ENCODE measurements at places on chromosomes 1 and 21. TPM values are rescaled to one million over a fixed set of nuclear protein-coding genes. Genes with fewer than 3 reads are reported as not detected.

GRCh38 chr1:201015551-201016091 lies 7.9 kb downstream of the KIF21B start:
- H3K4me3 ChIP-seq, result no peak overlapping the region
- peaks cover 17% of the 10 kb centered on the region for H3K27me3 ChIP-seq
- no peaks in the 10 kb centered on the region for H3K36me3 ChIP-seq
- no peak for DNase-seq

DNA sequence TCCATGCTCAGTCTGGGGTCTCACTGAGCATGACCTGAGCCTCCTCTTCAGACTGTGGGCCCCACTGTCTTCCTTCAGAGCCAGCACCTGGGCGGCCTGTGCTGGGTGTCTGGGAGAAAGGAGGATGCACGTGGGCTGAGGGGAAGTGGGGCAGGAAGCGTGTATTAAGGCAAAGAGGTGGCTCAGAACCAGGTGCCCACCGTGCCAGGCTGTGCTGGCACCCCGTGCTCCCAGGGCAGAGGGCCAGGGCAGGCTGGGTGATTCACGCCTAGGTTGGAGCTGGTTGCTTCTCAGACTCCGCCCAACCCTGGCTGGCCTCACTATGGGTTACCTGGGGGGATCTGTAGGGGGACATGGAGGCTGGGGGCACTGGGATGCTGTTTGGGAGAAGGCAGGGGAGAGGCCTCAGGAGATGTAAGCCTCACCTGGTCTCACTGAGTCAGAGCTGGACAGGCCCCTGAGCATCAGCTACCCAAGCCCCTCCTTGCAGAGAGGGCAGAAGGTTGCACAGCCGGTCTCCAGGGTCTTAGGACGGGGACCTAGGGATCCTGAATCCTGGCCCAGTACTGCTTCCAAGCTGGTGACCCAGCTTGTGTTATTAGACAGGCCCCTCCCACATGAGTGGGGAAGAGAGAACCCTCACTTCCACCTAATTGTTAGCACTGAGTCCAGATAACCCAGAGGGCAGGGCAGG lies 18.6 kb upstream of the PADI1 start:
- peak; percentile 45 for DNase-seq
- H3K4me1 ChIP-seq, result peaks cover 7% of the 10 kb centered on the region
- no peak overlapping the region for H3K4me3 ChIP-seq
- H3K36me3 ChIP-seq, result no peaks in the 10 kb centered on the region
- peaks cover 2% of the 10 kb centered on the region for H3K27me3 ChIP-seq

HEYL gene
- 4.3 TPM for total RNA-seq

- no peak overlapping the region for H3K27ac ChIP-seq
- no peak for DNase-seq
- peaks cover 7% of the 10 kb centered on the region for H3K4me1 ChIP-seq
These were observed 17.2 kb upstream of the SLAMF6 start for GRCh38 chr1:160539990-160540858.

GRCh38 chr1:1436630-1437032 lies 1.1 kb downstream of the VWA1 start:
- H3K4me1 ChIP-seq, result peaks cover 5% of the 10 kb centered on the region
- H3K27me3 ChIP-seq, result no peaks in the 10 kb centered on the region
- peak overlapping the region; percentile 83 for H3K4me3 ChIP-seq
- no peak for DNase-seq
- no peaks in the 10 kb centered on the region for H3K36me3 ChIP-seq

NTMT2 gene
- not detected for total RNA-seq

DNA sequence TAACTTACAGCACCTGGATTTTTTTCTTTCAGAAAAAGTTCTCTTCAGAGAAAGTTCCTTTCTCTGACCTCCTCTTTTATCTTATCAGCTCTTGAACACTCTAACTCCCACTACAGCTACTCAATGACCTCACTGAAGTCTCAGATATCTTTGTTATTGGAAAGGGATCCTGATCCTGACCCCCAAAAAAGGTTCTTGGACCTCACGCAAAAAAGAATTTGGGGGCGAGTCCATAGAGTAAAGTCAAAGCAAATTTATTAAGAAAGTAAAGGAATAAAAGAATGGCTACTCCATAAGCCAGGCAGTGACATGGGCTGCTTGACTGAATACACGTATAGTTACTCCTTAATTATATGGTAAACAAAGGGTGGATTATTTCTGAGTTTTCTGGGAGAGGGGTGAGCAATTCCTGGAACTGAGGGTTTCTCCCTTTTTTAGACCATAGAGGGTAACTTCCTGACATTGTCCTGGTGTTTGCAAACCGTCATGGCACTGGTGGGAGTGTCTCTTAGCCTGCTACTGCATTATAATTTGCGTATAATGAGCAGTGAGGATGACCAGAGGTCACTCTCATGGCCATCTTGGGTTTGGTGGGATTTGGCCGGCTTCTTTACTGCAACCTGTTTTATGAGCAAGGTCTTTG lies 44.2 kb downstream of the WDR64 start:
- H3K4me3 ChIP-seq, result no peak overlapping the region
- no peak overlapping the region for H3K27ac ChIP-seq
- no peaks in the 10 kb centered on the region for H3K27me3 ChIP-seq
- no peak for DNase-seq
- H3K4me1 ChIP-seq, result no peaks in the 10 kb centered on the region

GRCh38 chr1:43653339-43653738 lies 3.4 kb downstream of the KDM4A start:
- H3K4me3 ChIP-seq, result peak overlapping the region; percentile 51
- H3K36me3 ChIP-seq, result peaks cover 14% of the 10 kb centered on the region
- no peak overlapping the region for H3K27ac ChIP-seq
- peaks cover 20% of the 10 kb centered on the region for H3K4me1 ChIP-seq
- H3K27me3 ChIP-seq, result no peaks in the 10 kb centered on the region

DNA sequence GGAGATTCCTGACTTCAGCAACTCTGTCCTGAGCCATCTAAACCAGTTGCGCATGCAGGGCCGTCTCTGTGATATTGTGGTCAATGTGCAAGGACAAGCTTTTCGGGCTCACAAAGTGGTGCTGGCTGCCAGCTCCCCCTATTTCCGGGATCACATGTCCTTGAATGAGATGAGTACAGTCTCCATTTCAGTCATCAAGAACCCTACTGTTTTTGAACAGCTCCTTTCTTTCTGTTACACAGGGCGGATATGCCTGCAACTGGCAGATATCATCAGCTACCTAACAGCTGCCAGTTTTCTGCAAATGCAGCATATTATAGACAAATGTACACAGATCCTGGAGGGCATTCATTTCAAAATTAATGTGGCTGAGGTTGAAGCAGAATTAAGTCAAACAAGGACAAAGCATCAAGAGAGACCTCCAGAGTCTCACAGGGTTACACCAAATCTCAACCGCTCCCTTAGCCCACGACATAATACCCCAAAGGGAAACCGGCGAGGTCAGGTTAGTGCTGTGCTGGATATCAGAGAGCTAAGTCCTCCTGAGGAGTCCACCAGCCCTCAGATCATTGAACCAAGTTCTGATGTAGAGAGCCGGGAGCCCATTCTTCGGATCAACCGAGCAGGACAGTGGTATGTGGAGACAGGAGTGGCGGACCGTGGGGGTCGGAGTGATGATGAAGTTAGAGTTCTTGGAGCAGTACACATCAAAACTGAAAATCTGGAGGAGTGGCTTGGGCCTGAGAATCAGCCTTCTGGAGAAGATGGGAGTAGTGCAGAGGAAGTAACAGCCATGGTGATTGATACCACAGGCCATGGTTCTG lies 2.3 kb downstream of the ZBTB37 start:
- H3K4me3 ChIP-seq, result no peak overlapping the region
- H3K27ac ChIP-seq, result no peak overlapping the region
- DNase-seq, result no peak
- H3K27me3 ChIP-seq, result peaks cover 4% of the 10 kb centered on the region
- H3K36me3 ChIP-seq, result peaks cover 33% of the 10 kb centered on the region

DNA sequence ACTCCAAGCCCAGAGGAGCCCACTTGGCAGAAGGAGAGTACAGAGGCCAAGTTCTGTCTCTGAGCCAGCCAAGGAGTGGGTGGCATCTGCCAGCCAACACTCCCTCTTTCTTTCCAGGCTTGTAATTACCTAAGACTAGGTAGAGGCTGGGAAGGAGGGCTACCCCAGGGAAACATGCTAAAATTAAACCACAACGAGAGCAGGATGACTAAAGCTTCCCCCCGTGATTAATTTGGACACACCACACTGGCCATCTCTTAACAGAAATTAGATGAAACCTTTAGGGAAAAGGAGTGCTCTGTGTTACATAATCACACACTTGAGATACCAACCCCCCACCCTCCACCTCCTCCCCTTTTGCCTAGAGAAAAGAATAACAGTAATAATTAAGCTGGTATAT lies 102.1 kb upstream of the ZC3H12A start:
- H3K27me3 ChIP-seq, result peaks cover 28% of the 10 kb centered on the region
- no peak overlapping the region for H3K4me3 ChIP-seq
- no peaks in the 10 kb centered on the region for H3K4me1 ChIP-seq
- H3K27ac ChIP-seq, result no peak overlapping the region
- no peaks in the 10 kb centered on the region for H3K36me3 ChIP-seq
- no peak for DNase-seq

- H3K4me3 ChIP-seq, result peak overlapping the region; percentile 49
- peaks cover 44% of the 10 kb centered on the region for H3K4me1 ChIP-seq
- peaks cover 28% of the 10 kb centered on the region for H3K27me3 ChIP-seq
These were observed 57.9 kb upstream of the ADARB1 start for GRCh38 chr21:45016406-45017038.

- no peak overlapping the region for H3K27ac ChIP-seq
- no peak for DNase-seq
- no peaks in the 10 kb centered on the region for H3K36me3 ChIP-seq
- no peak overlapping the region for H3K4me3 ChIP-seq
These were observed 197.0 kb upstream of the EDN2 start for GRCh38 chr1:41681331-41682098.

GRCh38 chr1:151158326-151158725 lies 1.9 kb downstream of the TNFAIP8L2 start:
- peaks cover 14% of the 10 kb centered on the region for H3K36me3 ChIP-seq
- H3K27ac ChIP-seq, result no peak overlapping the region
- H3K4me3 ChIP-seq, result no peak overlapping the region

MAP1LC3C gene
- total RNA-seq, result 3.2 TPM

GRCh38 chr1:151336556-151336955 lies 9.3 kb upstream of the PI4KB start:
- H3K4me1 ChIP-seq, result peaks cover 9% of the 10 kb centered on the region
- H3K27me3 ChIP-seq, result no peaks in the 10 kb centered on the region
- H3K4me3 ChIP-seq, result no peak overlapping the region

HSF2BP gene
- 1.3 TPM for total RNA-seq

DNA sequence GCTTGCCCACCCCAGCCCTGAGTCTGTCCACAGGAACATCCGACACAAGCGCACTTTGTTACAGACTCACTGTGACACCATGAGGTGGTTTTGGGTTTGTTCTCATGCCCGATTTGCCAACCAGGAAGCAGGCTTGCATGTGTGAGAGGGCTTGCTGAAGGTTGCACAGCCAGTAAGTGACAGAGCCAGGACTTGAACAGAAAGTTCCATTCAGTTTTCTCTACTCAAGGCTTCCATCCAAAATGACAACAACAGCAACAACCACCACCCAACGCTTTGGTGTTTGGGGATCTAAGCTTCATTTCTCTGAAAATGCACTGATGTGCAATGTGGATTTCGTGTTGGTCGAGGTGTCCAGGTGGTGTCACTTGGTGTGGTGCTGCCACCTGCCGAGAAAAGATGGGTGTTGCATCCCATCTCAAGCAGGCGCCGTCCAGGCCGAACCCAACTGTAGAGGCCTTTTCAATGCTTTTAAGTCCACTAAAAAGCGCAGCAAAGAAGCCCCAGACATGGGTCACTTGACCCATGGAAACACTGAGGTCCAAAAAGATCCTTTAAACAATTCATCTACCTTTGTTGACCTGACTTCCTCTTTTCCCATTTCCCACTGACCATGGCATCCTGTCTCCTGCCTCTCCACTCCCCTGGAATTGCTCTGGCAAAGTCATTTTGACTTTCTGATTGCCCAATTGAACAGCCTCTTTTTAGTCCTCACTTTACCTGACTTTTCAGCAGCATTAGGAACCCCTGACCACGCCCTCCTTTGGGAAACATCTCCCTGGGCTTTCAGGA lies 12.2 kb downstream of the CITED4 start:
- no peak for DNase-seq
- peaks cover 5% of the 10 kb centered on the region for H3K27me3 ChIP-seq
- H3K36me3 ChIP-seq, result no peaks in the 10 kb centered on the region
- peak overlapping the region; percentile 11 for H3K27ac ChIP-seq
- no peak overlapping the region for H3K4me3 ChIP-seq

LAMC2 gene
- 14.8 TPM for total RNA-seq

KIAA0040 gene
- total RNA-seq, result 7.3 TPM

C8A gene
- 0.64 TPM for total RNA-seq

KRTAP21-2 gene
- not detected for total RNA-seq

AMY2A gene
- total RNA-seq, result not detected

DNA sequence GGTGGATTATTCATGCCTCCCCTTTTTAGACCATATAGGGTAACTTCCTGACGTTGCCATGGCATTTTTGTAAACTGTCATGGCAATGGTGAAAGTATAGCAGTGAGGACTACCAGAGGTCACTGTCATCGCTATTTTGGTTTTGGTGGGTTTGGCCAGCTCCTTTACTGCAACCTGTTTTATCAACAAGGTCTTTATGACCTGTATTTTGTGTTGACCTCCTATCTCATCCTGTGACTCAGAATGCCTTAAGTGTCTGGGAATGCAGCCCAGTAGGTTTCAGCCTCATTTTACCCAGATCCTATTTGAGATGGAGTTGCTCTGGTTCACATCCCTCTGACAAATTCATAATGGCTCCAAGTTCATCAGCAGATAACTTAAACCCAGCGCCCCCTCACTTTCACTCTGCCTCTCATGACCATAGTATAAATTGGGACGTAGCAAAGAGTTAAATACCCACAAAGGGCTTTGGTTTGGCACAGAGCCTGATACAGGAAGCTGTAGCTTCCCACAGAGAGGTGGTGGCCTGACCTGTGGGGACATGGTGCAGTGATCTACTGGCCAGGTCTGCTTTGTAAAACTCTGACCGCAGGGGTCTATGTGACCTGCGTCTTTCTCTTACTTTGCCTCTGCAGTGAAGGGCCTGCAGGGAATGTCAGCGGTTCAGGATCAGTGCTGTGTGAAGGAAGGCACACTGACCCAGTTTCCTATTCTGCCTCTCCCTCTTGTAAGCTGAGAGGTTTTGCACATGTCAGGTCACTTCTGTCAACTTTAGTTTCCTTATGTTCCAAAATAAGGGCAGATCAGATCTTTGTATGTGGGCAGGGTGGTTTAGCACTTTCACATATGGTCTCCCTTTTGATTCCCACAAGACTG lies 78.1 kb upstream of the ZNF644 start:
- no peak overlapping the region for H3K4me3 ChIP-seq
- no peaks in the 10 kb centered on the region for H3K4me1 ChIP-seq
- no peaks in the 10 kb centered on the region for H3K27me3 ChIP-seq
- DNase-seq, result no peak
- no peaks in the 10 kb centered on the region for H3K36me3 ChIP-seq

DNA sequence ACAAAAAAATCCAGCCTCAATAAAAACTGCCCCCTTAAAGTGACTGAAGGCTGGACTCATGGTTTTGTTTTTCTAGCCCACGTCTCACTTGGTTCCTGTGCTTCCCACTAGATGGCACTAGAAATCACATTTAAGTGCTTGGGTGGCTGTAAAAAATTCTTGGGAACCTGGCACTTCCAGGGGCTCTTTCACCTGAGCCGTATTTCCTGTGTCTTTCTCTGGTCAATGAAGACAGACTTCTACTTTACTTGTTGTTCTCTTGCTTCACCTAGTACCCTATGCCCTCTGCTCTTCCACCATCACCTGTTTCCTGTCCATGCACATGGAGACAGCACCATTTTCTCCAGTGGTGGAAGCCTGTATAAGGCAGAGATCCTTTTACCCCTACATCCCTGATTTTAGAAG lies 20.0 kb downstream of the METTL13 start:
- DNase-seq, result no peak
- H3K36me3 ChIP-seq, result no peaks in the 10 kb centered on the region
- H3K27ac ChIP-seq, result no peak overlapping the region
- H3K4me3 ChIP-seq, result no peak overlapping the region

All from type B pancreatic cell (in vitro differentiated cells).